Stimulated activated CD4-positive, alpha-beta T cell treated with anti-CD3 and anti-CD28 coated beads, Interleukin-4, amount 100 ng/mL, for 1 hour (primary cell): ENCODE measurements at places on chromosomes 11 and 22.

- no peak for DNase-seq
Observed at GRCh38 chr11:1949302-1949701, 2.2 kb downstream of the MRPL23 start.

DNA sequence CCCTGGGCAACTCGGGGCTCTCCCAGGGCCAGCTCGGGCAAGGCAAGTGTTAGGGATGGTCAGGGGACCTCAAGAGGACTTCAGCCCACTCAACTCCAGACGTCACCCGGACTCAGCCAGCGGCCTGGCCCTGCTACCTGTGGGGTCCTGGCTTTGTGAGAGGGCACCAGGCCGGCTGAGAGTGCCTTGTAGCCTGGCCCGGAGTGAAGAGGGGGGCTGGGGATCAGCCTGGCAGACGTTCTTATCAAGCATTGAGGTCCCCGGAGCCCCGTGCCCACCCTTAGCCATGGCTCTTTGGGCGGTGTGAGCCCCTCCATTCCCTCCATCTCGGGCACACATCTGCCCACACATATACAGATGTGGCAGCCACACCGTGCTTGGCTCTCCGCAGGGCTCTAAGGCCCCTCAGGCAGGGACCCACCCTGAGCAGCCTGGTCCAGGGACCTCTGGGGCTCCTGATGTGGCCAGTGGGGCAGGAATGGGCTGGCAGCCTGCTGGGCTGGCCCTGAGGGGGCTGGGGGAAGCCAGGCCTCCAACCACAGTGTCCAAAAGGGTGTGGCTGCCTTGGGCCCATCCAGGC is 15.3 kb downstream of the LSP1 start:
- no peak for DNase-seq

DNA sequence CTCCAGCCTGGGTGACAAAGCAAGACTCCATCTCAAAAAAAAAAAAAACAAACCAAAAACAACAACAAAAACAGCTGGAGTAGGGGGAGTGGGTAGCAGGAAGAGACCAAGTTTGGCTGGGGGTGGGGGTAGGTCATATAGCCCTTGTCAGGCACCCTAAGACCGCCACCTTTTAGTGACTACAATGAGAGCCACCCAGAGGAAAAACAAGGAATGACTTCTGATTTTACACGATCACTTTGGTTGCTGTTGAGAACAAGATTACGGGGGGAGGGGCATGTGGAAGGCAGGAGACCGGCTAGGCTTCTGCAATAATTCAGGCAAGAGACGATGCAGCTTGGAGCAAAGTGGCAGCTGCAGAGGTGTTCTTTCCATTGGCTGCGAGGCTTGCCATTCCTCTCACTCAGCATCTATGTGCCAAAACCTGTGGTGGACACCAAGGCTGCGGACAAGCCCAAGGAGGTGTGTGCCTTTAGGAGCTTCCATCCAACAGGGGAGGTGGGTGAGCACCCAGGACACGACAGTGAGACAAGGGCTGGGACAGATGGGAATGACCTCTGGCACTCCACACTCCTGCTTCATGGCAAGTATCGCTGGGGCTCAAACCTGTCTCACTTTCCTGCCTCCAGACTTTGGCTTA is 1.7 kb downstream of the RPS19BP1 start:
- no peak for DNase-seq

DNA sequence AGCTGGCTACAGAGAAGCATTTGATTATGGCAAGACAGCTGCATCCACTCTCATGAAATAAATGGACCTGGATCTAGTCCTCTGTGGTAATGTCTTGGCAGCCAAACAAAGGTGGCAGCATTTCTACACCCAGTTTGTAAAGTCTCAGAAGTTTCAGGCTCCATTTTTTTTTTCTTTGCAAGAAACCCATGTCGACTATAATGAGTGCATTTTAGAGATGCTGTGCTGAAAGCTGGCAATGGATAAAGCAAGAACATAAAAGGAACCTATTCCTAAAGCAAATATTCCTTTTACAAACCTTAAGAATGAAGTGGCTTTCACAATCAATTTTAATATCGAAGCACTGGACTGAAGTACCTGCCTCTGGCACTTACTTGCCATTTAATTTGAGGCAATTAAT is 33.5 kb downstream of the THAP12 start:
- no peak for DNase-seq

DNA sequence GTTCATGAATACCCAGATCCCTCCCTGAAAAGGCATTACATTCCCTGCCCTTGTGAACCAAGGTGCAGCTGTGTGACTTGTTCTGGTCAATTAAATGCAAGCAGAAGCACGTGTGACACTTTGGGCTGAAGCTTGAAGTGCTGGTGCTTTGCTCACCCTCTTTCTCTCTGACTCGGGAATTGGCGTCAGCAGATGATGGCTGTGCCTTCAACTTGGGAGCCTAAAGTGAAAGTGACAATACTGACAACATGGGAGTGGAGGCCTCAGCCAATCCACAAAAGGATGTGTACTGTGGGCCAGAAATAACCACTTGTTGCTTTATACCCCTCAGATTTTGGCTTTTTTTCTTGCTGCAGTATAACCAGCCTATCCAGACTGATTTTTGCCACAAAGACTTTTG is 148.3 kb upstream of the THY1 start:
- no peak for DNase-seq

DNA sequence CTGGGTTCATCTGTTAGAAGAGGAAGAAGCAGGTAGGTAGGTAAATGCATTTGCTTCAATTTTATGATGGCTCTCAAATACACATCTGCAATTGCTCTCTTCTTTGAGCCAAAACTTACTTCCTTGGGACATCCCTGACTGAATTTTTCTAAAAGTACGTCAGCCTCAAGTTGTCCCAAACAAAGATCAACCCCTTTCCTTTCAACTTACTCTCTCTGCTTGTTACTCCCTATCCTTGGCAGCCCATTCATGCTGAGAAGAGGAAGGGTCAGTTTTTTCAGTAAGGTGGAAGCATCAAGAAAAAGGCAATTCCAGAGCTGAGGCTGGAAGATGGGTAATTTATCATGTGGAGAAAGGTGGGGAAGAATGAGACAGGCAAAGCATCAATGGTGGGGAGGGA is 111.2 kb downstream of the LRRC32 start:
- DNase-seq: no peak

DNA sequence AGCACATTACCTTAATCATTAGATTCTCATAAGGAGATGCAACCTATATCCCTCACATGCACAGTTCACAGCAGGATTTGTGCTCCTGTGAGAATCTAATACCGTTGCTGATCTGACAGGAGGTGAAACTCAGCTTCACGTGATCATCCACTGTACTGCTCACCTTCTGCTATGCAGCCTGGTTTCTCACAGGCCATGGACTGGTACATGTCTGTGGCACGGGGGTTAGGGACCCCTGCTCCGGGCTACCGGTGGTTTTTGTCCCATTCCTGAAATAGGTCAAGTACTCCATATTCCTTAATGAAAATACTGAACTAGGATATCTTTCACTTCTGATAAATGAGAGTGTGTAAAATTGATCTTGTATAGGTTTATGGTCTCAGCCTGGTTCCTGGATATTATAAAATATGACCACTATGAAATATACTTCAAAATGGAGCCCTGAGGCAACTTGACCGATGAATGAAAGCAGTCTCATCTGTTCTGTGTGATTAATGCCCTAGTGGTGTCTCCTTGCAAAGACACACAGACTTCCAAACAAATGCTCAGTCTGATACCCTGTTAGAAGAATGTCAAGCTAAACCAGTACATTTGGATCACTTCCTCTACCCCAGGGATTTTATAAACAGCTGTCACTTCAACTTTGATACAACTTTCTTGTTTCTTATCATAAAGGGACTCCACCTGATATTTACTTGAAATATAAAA is 492.9 kb upstream of the ANO3 start:
- no peak for DNase-seq

GRCh38 chr11:116640641-116641402 is 132.0 kb downstream of the BUD13 start:
- no peak for DNase-seq

GRCh38 chr11:109120341-109120740 is 301.6 kb upstream of the C11orf87 start:
- no peak for DNase-seq

- DNase-seq: no peak
Observed at GRCh38 chr11:32420937-32421901, 14.1 kb downstream of the WT1 start.

GRCh38 chr22:32852395-32853251 is 51.1 kb downstream of the TIMP3 start:
- DNase-seq: no peak

- DNase-seq: no peak
Observed at GRCh38 chr11:35683728-35684339, 21.3 kb downstream of the TRIM44 start.

- no peak for DNase-seq
Observed at GRCh38 chr22:49482811-49483210, 344.9 kb downstream of the BRD1 start.

- DNase-seq: no peak
Observed at GRCh38 chr11:77207019-77207485, 79.0 kb downstream of the MYO7A start.

DNA sequence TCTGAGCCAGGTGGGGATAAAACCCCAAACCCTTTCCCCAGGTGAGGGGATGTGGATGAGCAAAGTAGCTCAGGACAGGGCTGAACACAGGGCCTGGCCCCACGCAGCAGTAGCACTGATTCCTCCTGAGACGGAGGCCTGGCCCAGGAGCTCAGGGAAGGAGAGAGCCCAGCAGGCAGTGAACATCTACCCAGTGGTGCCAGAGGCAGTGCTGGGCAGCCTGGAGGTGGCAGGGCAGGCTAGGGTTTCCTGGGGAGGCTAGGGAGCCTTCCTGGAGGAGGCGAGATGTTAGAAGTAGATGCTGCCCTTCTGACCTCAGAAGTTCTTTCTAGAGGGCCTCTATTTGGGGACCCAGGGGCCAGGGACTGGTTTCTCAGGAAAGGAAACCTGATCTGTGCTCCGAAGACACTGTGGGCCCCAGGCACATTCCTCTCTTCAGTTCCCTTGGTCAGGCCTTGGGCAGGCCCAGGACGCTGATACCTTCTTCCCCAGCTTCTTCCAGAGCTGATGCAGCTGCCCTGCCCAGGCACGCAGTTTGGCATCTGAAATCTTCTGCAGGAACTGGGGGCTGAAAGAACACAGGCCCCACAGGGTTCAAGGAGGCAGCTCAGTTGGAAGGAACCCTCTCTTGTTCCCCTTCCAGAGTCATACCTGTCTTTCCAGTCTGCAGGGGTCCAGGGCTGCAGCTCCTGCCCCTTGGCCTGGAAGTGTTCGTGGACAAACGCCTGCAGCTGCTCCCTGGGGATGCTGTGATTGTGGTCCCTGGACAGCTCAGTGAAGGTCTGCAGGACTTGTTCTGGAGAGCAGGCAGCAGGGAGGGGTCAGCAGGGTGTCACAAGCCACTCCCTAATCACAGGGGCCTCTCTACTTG is 16.8 kb downstream of the TREH start:
- DNase-seq: no peak

DNA sequence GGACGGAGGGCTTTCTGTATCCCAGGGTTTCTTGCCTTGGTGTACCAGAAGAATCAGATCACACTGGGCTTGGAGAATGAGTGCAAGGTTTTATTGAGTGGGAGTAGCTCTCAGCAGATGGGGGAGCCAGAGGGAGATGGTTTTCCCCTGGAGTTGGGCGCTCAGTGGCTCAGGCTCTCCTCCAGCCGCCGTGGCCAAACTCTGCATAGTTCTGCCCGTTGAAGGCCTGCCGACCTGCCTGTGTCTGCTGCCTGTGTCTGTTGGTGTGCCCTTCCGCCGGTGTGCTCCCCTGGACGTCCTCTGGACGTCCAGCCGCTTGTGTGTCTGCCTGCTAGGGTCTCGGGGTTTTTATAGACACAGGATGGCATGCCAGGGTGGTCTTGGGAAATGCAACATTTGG is 4.5 kb upstream of the ALKBH8 start:
- no peak for DNase-seq

GRCh38 chr11:116829525-116830183 is at the start of gene APOC3:
Gene APOC3 (plus strand): TSS chr11:116829907. CDS start chr11:116830583, 676 bp downstream.
- DNase-seq: no peak

- no peak for DNase-seq
Observed at GRCh38 chr22:25987948-25988347, 181.3 kb upstream of the SEZ6L start.

- DNase-seq: no peak
Observed at GRCh38 chr11:38191101-38191500, 1593.1 kb upstream of the RAG2 start.

- DNase-seq: no peak
Observed at GRCh38 chr22:45905924-45906865, 70.8 kb downstream of the WNT7B start.

DNA sequence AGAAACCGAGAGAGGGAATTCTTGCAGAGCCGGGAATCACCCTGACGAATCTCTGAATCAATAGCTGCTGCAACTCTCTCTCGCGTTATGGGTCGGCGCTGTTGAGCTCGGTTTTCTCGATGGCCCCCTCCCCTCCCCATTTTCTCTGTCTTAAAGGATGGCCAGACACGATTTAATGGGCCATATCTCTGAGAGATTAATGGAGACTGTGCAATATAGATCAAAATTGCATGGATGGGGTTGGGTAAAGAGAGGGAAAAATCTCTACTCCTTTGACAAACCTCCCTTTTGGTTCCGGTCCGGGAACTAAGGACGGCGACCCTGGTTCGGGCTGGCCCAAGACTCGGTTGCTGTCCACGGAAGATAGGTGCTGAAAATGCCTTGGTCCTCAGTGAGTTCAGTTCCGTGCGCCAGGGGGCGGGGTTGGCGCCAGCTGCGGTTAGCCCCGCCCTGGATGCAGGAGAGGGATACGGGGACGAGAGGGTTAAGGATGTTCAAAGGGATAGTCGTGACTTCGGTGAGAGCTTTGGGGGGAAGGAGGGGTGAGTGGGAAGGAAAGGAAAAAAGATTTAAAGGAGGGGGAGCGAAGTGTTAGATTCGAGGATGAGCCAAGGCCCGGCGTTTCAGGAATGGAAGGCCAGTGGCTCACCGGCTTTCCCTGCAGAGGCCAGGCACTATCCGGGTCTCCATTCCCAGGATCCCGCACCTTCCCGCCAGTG is 103.6 kb upstream of the HSD17B12 start:
- DNase-seq: no peak

- no peak for DNase-seq
Observed at GRCh38 chr11:94595076-94595475, 27.9 kb downstream of the PIWIL4 start.

GRCh38 chr22:46044621-46045458 is 67.9 kb upstream of the WNT7B start:
- peak; percentile 39 for DNase-seq

DNA sequence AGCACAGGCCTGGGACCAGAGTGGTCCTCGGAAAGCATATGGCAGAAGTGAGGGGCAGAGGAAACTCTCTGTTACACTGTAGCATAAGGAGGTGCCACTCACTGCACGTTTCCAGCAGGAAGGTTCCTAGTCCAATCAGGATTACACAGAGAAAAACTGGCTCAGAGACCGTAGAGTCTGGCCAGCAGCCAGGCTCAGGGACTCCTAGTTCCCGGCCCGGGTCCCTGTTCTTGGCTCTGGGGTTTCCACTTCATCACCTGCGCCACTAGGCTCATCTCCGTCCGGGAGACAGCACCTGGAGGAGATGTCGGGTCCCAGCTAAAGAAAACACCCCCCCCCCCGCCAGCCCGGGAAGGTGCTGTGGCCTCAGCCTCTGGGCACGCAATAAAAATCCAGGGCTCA is 1.1 kb downstream of the TTLL12 start:
- no peak for DNase-seq
